Non-pigmented ciliary epithelial cell (primary cell): ENCODE measurements at places on chromosomes 6 and 20.

- DNase-seq: no peak
Observed at GRCh38 chr20:60040471-60041162, 82.4 kb downstream of the CDH26 start.

- DNase-seq: no peak
Observed at GRCh38 chr20:35226884-35227681, 593 bp downstream of the MMP24 start.

GRCh38 chr6:110044096-110044495 lies 66.0 kb downstream of the GPR6 start:
- no peak for DNase-seq

GRCh38 chr6:27214126-27214601 lies 33.3 kb upstream of the PRSS16 start:
- DNase-seq: no peak

DNA sequence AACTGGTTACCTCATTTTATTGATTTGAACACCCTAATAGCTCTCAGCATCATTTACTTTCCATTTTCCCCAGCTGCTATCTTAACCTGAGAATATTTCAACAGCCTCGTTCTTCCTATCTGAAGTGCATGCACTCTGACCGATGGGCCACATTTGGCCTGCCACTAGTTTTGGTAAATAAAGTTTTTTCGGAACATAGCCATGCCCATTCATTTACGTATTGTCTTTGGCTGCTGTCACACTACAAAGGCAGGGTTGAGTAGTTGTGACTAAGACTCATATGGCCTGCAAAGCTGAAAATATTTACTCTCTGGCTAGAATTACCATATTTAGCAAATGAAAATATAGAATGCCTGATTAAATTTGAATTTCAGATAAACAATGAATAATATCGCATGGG lies 10.8 kb downstream of the ADGRF4 start:
- no peak for DNase-seq

GRCh38 chr20:45365444-45365970 lies 2.6 kb downstream of the SYS1 start:
- no peak for DNase-seq

DNA sequence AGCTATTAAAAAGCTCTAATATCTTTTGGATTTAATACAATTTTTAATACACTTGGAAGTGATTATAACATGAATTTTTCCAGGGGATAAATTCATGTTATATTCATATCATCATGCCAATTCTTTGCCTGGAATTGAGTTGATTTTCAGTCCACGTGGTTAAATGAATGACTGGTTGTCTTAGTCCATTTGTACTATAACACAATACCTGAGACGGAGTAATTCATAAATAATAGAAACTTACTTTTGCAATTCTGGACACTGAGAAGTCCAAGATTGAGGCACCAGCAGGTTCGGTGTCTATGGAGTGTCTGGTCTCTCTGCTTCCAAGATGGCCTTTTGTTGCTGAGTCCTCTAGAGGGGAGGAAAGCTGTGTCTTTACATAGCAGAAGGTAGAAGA lies 66.2 kb upstream of the TRDN start:
- no peak for DNase-seq

- no peak for DNase-seq
Observed at GRCh38 chr6:7624796-7625710, 35.1 kb downstream of the SNRNP48 start.

DNA sequence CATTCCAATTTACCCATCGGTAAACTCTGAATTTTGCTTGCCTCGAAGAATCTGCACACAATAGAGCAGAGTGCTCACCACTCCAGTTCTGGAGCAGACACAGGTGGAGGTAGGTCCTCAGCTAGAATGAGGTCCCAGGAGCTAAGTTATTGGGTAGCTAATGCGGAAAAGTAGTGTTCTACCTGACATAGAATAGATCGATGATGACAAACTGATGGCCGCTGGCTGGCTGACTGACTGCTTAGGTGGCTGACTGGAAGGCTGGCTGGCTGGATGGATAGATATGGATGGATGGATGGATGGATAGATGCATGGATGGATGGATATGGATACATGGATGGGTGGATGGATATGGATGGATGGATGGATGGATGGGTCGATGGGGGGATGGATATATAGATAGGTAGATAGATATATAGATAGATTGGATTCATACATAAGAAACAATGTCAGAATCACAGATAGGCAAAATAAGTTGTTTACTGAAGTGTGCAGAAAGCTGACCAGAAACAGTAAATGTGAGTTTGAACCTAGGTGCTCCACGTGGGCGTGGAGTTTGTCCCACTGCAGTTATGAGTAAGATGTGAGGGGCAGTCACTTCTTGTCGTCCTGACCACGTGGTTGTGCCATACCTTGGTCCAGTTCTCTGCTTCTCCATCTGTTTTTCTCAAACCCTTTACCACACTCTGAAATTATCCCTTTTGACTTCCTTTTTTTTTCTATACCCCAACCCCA lies 62.1 kb downstream of the TBXT start:
- no peak for DNase-seq

- DNase-seq: no peak
Observed at GRCh38 chr20:3980260-3981131, 34.9 kb downstream of the RNF24 start.

DNA sequence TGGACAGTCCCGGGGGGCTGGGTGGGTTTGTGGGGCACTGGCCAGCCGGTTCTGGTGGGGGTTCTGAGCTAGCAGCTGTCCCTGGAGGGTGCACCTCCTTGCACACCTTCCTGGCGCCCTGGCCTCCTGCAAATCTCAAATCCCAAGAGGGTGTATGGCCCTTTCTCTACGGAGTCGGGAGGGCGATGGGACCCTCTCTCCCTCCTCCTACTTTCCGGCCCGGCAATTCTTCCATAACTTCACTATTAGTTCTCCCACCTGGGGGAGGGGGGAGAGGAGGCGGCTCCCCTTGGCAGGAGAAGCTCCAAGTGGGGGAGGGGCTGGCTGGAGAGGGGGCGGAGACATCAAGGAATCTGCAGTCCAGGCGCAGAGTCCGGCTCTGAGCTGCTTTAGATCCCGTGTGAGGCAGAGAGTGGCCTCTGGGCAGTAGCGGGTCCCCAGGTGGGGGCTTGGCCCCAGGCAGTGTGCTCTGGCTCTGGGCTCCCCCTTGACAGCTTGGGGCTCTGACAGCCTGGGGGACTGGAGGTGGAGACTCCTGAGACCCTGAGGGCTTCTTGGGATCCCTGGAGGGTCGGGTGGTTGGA lies 1.4 kb upstream of the LAMA5 start:
- DNase-seq: no peak

DNA sequence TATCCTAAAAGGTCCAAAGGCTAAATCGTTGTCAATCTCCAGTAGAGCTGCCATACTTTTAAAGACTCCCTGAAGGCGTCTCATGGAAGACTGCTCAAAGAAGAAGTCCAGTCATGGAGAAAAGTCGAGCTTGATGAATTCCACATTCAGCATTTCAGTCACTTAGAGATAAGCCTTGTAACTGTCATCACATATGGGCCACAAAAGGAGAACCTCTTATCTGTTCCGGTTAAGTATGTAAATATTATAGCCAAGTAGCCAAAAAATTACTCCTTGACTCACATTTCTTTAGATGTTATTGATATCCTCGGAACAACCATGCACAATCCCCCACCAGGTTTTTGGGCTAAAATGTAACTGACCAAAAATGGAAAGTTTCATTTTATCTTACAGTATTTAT lies 9.8 kb upstream of the CNKSR3 start:
- no peak for DNase-seq
